ENCODE measurements at places on chromosomes 4 and X.

GRCh38 chr4:105767579-105767978, 59.0 kb downstream of the GSTCD start:
- ATAC-seq, result no peak

- ATAC-seq, result no peak
These were observed 235.4 kb upstream of the FGF13 start for GRCh38 chrX:138946926-138947325.

GRCh38 chr4:76095568-76095967, 21.1 kb downstream of the ART3 start:
- ATAC-seq, result no peak

GRCh38 chrX:115898382-115899001, 272.1 kb upstream of the AGTR2 start:
- ATAC-seq, result peak; percentile 57

GRCh38 chr4:120018786-120019185, 47.9 kb downstream of the MAD2L1 start:
- ATAC-seq, result no peak

DNA sequence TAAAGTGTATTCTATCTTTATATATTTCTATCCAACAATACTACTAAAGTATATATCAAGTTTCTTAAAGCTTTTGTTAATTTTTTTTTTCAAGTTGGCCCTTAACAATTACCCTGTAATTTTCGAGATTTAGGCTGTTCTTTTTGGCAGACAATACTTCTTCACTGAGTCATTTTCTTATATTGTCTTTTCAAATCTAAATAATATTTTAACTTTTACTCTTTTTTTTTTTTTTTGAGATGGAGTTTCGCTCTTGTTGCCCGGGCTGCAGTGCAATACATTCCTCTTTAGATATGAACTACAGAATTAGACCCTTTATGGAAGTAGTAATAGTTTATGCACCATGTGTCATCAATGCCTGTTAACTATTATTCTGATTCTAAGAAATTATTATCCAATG, 120.7 kb downstream of the GLRA3 start:
- ATAC-seq, result no peak

DNA sequence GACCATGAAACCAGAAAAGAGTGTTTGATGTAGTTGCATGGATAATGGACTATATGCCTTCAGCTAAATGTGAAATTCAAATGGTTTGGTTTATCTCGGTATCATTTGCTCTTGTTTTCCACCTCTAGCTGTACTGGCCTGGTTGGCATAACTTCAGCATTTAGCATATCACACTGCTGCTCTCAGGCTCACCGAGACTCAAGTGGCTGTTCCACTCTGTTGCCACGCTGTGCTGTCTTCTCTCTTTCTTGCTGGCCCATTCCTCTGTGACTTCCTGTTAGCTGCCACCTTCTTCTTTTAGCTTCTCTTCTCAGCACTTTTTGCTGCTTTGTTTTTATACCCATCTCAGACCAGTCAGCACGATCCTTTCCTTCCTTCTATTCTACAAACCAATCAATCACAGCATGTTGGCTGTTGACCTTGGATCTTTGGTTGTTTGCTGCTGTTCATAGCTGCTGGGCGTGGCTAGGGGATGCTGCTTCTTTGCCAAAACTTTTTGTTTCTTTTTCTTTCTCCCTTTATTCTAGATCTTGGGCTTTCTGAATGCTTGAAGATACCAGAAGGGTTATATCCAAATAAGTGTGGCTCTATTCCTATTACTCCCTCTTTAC, 24.0 kb downstream of the INTS6L start:
- no peak for ATAC-seq

DNA sequence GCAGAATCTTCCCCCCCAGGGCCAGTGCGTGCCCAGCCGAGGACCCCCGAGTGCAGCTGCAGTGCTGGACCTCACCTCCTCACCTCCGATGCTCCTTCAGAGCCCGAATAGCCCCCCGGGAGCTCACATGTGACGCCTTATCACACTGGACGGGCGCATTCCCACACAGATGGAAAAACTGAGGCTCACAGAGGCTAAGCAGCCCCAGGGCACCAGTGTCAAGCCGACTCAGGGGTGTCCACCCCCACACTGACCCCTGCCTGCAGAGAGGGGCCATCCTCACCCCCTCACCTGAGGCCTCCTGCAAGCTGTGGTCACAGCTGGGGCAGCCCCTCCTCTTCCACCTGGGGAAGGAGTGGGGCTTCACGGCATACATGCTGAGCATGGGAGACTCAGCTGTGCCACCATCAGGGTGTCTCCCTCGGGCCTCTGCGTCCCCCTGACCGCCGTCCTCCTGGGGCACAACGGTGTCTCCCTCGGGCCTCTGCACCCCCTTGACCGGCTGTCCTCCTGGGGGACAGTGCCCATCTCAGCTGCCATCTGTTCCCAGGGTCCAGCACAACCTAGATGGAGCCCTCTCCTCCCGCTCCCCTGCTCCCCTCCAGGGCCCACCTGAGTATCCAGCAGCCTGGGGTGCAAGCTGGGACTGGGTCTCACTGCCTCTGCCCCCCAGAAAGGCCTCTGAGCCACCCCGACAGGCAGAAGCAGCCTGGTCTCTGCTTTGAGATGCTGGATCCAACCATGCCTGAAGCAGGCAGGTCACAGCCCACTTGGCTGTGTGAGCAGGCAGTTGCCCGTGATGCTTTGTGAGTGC, 85.3 kb upstream of the NKX1-1 start:
- no peak for ATAC-seq

DNA sequence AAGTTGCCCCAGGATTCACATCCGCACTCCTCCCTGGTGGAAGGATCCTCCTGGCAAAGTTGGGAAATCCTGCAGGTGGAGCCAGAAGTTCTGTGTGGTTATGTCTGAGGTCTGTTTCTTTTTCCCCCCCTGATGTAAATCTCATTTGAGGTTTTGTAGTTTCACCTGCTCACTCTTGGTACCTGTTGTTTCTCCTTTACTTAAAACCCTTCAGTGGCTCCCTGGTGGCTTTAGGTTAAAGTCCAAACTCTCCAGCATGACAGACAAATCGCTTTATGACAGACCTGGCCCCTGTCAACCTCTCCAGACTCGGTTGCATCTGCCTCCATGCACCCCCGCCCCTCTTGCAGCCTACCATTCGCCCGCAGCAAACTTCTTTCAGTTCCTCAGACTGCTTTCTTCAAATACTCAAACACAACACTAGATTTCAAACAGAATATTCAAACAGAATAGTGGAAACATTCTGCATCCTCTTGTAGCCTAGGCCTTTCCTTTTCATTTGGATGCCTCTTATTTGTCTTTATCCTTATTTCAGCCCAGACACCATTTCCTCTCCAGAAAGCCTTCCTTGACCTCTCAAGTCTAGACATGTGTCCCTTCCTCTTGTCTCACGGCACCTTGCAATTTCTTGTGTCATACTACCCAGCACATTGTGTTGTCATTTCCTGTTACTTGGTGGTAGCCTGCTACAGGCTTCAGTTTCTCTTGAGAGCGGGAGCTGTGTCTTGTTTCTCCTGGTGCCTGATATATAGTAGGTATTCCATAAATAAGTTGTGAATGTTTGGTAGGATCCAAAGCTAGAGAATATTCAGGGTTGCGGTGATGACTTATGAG, 24.8 kb downstream of the IL13RA1 start:
- ATAC-seq, result no peak

DNA sequence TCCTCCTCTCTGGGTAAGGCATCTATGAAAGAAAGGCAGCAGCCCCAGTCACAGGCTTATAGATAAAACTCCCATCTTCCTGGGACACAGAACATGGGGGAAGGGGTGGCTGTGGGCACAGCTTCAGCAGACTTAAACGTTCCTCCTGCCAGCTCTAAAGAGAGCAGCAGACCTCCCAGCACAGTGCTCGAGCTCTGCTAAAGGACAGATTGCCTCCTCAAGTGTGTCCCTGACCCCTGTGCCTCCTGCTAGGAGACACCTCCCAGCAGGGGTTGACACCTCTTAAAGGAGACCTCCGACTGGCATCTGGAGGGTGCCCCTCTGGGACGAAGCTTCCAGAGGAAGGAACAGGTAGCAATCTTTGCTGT, 89.9 kb downstream of the EFHC2 start:
- ATAC-seq, result no peak

- ATAC-seq, result no peak
These were observed 128.0 kb upstream of the SLC4A4 start for GRCh38 chr4:71210823-71211222.

DNA sequence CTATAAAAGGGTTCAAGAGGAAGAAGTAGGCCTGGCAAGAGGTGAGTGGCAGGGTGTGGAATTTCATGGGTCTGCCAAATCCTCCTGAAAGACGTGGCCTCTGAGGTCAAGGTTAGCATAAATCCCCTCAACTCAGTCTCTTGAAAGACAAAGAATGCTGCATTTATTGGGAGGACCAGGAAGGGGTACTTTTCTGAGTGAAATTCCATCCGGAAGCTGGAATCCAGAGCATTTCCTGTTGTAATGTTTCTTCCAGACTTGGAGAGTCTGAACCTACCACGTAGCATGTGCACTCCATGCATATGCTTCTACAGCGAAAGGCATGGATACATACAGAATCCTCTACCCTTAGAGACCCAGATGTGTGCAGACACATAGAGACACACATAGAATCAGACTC, 13.4 kb upstream of the FGD1 start:
- peak; percentile 62 for ATAC-seq

- ATAC-seq, result no peak
These were observed 380.7 kb upstream of the NOCT start for GRCh38 chr4:138634915-138635314.

- ATAC-seq, result no peak
These were observed 45.8 kb upstream of the RNF128 start for GRCh38 chrX:106680716-106681115.

GRCh38 chr4:40844261-40844660, 94.5 kb downstream of the NSUN7 start:
- no peak for ATAC-seq

GRCh38 chr4:23775694-23776093, 114.2 kb downstream of the PPARGC1A start:
- ATAC-seq, result no peak

GRCh38 chr4:110982486-110982885, 359.6 kb upstream of the PITX2 start:
- ATAC-seq, result no peak

GRCh38 chr4:152325831-152326230, 210.1 kb downstream of the FBXW7 start:
- no peak for ATAC-seq

DNA sequence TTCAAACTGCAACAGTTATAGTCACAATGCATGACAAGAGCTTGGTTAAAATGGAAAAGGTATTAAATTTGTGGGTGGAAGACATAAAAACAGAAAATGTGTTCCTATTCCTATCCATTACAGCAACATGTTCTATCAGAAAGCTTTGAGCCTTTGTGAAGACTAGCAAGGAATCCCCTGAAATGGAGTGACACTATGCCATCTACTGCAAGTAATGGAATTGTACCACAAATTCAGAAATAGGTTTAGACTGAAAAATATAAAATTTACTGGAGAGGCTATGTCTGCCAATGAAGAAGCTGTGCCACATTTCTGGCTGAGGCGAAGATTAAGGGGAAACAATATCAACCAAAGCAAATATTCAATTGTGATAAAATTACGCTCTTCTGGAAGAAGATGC, 247.9 kb downstream of the ADAM29 start:
- ATAC-seq, result no peak

- ATAC-seq, result no peak
These were observed 37.0 kb downstream of the TKTL1 start for GRCh38 chrX:154332561-154332960.

- no peak for ATAC-seq
These were observed 75.2 kb upstream of the CCSER1 start for GRCh38 chr4:90051999-90052398.

DNA sequence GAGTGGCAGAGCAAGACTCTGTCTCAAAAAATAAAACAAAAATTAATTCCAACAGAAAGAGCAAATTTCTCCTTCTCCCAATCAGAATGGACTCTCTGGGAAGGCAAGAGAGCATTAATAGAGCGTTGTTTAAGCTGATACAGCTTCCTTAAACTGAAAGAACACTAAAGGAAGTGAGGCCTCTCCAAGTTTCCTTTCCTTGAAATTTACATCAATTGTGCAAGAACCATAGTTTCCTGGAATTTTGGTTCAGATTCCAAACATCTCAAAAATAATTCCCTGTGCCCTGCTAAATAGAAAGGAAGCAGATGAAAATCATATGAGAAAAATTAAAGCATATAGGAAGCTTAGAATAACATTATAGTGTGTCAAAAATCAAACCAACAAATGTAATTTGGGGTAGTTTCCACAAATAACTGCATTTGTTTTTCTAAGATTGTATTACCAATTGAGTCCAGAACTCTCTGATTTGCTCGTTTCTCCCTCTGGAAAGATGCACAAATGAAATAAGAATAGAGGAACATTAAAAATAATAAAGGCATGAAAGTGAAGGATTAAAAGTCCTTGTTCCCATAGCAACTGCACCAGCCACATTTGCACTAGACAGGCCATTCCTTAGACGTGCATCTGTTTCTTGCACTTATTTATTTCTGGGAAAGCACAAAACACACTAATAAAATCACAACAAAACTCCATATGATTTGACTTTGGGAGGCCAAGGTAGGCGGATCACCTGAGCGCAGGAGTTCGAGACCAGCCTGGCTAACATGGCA, 3.7 kb upstream of the FAM241A start:
- ATAC-seq, result no peak

DNA sequence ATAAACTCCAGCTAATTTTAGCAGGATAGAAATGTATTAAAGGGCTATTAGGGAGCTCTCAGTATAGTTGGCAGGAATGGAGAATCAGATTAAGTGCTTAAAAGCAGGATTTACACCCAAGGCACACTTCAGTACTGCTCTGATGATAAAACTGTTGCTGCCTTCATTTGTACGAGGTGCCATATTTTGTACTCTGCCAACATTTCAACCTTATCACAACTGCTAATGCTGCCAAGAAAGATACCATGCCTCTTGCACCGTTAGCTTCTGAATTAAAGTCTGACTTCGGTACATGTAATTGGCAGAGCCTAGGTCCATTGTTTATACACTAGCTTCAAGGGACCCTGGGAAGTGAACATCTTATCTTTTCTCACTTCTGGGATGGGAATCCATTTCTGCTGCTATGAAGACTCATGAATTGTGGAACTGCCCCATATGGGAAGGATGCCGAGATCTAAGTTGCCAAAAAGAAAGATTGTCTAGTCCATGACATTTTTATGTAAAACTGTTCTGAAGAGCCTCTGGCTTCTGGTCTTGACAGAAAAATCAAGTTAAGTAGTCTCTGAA, 624.0 kb upstream of the IGFBP7 start:
- ATAC-seq, result no peak

- no peak for ATAC-seq
These were observed 211.4 kb upstream of the GALNT7 start for GRCh38 chr4:172957216-172957615.

DNA sequence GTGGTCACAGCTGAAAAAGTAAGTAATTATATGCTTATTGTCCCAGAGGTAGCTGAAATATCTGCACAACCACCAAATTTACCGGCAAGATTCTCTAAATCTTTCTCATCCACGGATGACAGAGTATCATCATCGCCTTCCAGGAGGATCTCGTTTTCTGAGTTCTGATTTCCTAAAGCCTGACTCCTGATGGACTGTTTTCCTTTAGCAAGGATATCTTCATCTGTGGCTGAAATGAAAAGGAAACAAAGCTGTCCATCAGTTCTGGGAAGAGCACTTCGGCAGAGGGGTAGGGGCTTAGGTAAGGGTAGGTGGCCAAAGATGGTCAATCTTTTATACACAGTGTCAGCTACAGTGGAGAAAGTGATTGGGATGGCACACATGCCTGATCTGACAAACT, 8.7 kb downstream of the MAB21L2 start:
- ATAC-seq, result no peak

GRCh38 chr4:2297606-2298531, 36.0 kb upstream of the MXD4 start:
- ATAC-seq, result no peak

GRCh38 chr4:6660430-6660829, 19.9 kb downstream of the MRFAP1 start:
- ATAC-seq, result no peak

Measured in SK-N-SH treated with all-trans-retinoic acid at 6 μM for 48 hours (cell line).